Amniotic epithelial cell (primary cell): ENCODE measurements at places on chromosomes 12 and 14.

GRCh38 chr12:52486166-52487105 lies 6.6 kb downstream of the KRT6A start:
- no peak for DNase-seq

- DNase-seq, result no peak
Observed at GRCh38 chr14:77272261-77272660, 1.3 kb upstream of the NGB start.

DNA sequence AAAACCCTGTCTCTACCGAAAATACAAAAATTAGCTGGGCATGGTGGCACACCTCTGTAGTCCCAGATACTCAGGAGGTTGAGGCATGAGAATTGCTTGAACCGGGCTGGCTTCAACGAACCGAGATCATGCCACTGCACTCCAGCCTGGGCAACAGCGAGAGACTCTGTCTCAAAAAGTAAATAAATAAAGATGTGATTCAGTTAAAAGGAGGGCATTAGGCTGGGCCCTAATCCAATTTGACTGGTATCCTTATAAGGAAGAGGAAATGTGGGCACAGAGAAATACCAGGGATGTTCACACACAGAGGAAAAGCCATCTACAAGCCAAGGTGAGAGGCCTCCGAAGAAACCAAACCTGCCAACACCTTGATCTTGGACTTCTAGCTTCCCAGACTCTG lies 10.1 kb upstream of the DCAF4 start:
- no peak for DNase-seq

GRCh38 chr14:92922883-92923743 lies at the start of gene CHGA:
Gene CHGA (plus strand): TSS chr14:92923150. CDS start chr14:92923360, 210 bp downstream.
- peak; percentile 32 for DNase-seq

DNA sequence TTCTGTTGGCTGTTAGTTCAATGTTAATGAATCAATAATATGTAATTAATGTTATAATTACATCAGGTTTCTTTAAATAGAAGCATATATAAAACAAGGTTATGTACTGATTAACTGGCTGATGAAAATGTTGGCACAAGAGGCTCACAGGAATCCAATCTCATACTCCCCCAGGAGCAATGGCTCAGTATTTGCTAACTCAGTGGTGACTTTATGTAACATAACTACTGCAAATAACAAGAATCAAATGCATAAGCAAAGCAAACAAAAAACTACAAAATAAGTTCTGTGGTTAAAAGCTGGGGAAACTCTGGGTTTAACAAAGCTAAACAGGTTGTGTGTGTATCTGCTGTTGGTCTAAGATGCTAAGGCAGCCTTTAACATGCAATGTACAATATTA lies 27.7 kb upstream of the BBS10 start:
- no peak for DNase-seq

- no peak for DNase-seq
Observed at GRCh38 chr14:105940534-105941225, 414.3 kb downstream of the TMEM121 start.

GRCh38 chr14:89926694-89927093 lies 27.8 kb downstream of the EFCAB11 start:
- DNase-seq, result peak; percentile 75

DNA sequence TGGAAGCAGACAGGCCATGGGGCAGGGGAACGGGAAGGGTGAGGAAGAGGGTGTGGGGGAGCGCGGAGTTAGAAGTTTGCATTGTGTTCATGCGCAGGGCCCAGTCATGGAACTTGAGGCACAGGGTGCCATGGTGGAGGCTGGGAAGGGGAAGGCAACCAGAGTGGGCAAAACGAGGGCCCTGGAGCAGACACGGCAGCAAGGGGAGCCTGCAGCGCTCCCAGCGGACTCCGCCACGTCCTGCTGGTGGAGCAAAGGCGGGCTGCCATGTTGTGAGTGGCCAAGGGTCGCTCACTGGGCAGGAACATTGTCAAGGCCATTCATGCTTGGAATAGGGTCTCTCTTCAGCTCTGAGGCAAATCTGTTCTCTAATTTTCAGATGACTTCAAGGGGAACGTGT lies 20.5 kb downstream of the DEGS2 start:
- no peak for DNase-seq

GRCh38 chr12:31298922-31299321 lies 27.0 kb downstream of the SINHCAF start:
- no peak for DNase-seq

- DNase-seq, result no peak
Observed at GRCh38 chr12:15059123-15059522, 86.3 kb downstream of the PDE6H start.

- DNase-seq, result no peak
Observed at GRCh38 chr12:81573228-81573627, 185.9 kb downstream of the PPFIA2 start.
